ENCODE measurements at places on chromosomes 4 and X. TPM values are rescaled to one million over a fixed set of nuclear protein-coding genes. Genes with fewer than 3 reads are reported as not detected.

DNA sequence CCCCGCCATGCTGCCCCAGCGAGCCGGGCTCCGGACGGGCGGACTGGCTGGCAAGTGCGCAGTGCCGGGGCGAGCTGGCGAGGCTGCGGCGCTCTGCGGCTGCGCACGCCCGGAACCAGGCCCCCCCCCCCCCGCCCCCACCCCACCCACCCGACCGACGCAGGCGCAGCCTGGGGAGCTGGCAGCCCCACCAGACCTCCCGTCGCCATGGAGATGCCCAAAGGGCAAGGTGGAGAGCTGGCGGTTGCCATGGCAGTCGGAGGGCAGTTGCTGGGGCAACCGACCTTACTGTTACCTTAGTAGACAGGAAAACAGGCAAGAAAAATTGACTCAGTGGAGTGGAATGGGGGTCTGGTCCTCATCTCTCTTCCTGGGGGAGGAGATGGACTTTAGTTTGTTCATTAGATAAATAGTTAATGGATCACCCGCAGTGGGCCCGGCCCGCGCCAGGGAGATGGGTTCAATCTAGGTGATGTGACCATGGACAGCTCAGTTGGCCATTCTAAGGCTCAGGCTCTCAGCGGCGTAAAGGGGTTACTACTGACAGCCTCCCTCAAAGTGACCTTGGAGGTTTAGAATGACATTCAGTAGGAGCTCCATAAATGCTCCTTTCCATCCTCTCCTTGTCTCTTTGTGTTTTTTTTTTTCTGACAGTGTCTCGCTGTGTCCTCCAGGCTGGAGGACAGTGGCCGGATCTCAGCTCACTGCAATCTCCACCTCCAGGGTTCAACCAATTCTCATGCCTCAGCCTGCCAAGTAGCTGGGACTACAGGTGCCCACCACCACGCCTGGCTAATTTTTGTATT is at the start of gene PCSK1N:
PCSK1N (minus strand) TSS at position 87 of the 806 bp plus-strand sequence; CDS start at position 9, 78 bp downstream.
- H3K27ac ChIP-seq: no peak within 1 kb of the TSS
- H3K4me1 ChIP-seq: peaks cover 11% of the 10 kb centered on the region
- H3K36me3 ChIP-seq: no peaks in the 10 kb centered on the region
- H3K4me3 ChIP-seq: no peak within 1 kb of the TSS
- no peaks in the 10 kb centered on the region for H3K27me3 ChIP-seq
- peak; percentile 69 for DNase-seq

The FABP2 gene
- total RNA-seq: not detected

- no peak for DNase-seq
- H3K27ac ChIP-seq: peak overlapping the region; percentile 78
- H3K4me1 ChIP-seq: peaks cover 30% of the 10 kb centered on the region
Observed at GRCh38 chr4:2419814-2420213, 1.1 kb downstream of the CFAP99 start.

- peak; percentile 89 for DNase-seq
- H3K36me3 ChIP-seq: no peaks in the 10 kb centered on the region
- peaks cover 80% of the 10 kb centered on the region for H3K4me1 ChIP-seq
- H3K27ac ChIP-seq: peak overlapping the region; percentile 45
- H3K4me3 ChIP-seq: no peak overlapping the region
- no peaks in the 10 kb centered on the region for H3K27me3 ChIP-seq
Observed at GRCh38 chr4:83212041-83212851, 72.4 kb downstream of the COQ2 start.

Data from CD4-positive, alpha-beta memory T cell (primary cell).